ENCODE measurements at places on chromosomes 1 and 21. TPM values are rescaled to one million over a fixed set of nuclear protein-coding genes. Genes with fewer than 3 reads are reported as not detected.

Gene AADACL4
- total RNA-seq, result not detected

Gene FOXO6
- total RNA-seq, result not detected

Gene DDX20
- total RNA-seq, result 8.8 TPM

Gene GPR37L1
- not detected for total RNA-seq

Gene LRRN2
- total RNA-seq, result not detected

Gene ERG
- total RNA-seq, result 0.44 TPM

Gene FMO5
- total RNA-seq, result 1.3 TPM

Gene OR14I1
- total RNA-seq, result not detected

Gene FMO2
- 4.5 TPM for total RNA-seq

Gene RHBDL2
- 0.73 TPM for total RNA-seq

Gene ADAMTSL4
- total RNA-seq, result 21.5 TPM

Gene TNFRSF25
- 1.0 TPM for total RNA-seq

Gene KLHDC7A
- not detected for total RNA-seq

Gene PLCH2
- under 0.01 TPM for total RNA-seq

Gene LEFTY1
- not detected for total RNA-seq

Gene FALEC
- not detected for total RNA-seq

Gene SLC9C2
- not detected for total RNA-seq

Gene PFDN2
- 17.0 TPM for total RNA-seq

Gene SMCP
- total RNA-seq, result not detected

Gene AZIN2
- 4.2 TPM for total RNA-seq

Gene USP33
- total RNA-seq, result 120 TPM

Gene RIPK4
- total RNA-seq, result 0.15 TPM

Gene NPPA
- not detected for total RNA-seq

Gene RAB3B
- 29.5 TPM for total RNA-seq

Gene RBP7
- total RNA-seq, result not detected

Data from smooth muscle cell of trachea (primary cell).